ENCODE measurements at places on chromosomes 2 and 18. TPM values are rescaled to one million over a fixed set of nuclear protein-coding genes. Genes with fewer than 3 reads are reported as not detected.

DSG2 gene
- 39.9 TPM for total RNA-seq

RAB31 gene
- 91.6 TPM for total RNA-seq

CAPN14 gene
- not detected for total RNA-seq

DYNC1I2 gene
- 102 TPM for total RNA-seq

CLEC4F gene
- not detected for total RNA-seq

GALNT3 gene
- 4.5 TPM for total RNA-seq

DSC3 gene
- total RNA-seq, result not detected

REG1B gene
- total RNA-seq, result not detected

TMEM198 gene
- 0.68 TPM for total RNA-seq

AQP12A gene
- total RNA-seq, result not detected

HMSD gene
- total RNA-seq, result not detected

ATP8B1 gene
- 8.6 TPM for total RNA-seq

MBD5 gene
- total RNA-seq, result 35.0 TPM

NT5C1B gene
- total RNA-seq, result not detected

SRD5A2 gene
- not detected for total RNA-seq

RASGRP3 gene
- total RNA-seq, result 40.6 TPM

REEP1 gene
- 0.17 TPM for total RNA-seq

APCDD1 gene
- 191 TPM for total RNA-seq

SIX3 gene
- total RNA-seq, result not detected

NEURL3 gene
- not detected for total RNA-seq

METTL4 gene
- total RNA-seq, result 8.0 TPM

CHRND gene
- not detected for total RNA-seq

C2orf81 gene
- 0.88 TPM for total RNA-seq

GALNT14 gene
- total RNA-seq, result 0.85 TPM

UNC80 gene
- total RNA-seq, result under 0.01 TPM

FN1 gene
- total RNA-seq, result 80.4 TPM

OTOS gene
- not detected for total RNA-seq

MALL gene
- 7.3 TPM for total RNA-seq

HRH4 gene
- 0.44 TPM for total RNA-seq

UBR3 gene
- 80.7 TPM for total RNA-seq

MAP3K19 gene
- total RNA-seq, result not detected

KIAA2012 gene
- total RNA-seq, result not detected

SH3RF3 gene
- 9.5 TPM for total RNA-seq

DSG4 gene
- total RNA-seq, result not detected

SMYD5 gene
- total RNA-seq, result 13.5 TPM

EPHA4 gene
- 52.0 TPM for total RNA-seq

SERPINB2 gene
- total RNA-seq, result not detected

TSPYL6 gene
- not detected for total RNA-seq

SPIRE1 gene
- total RNA-seq, result 26.4 TPM

CENPA gene
- total RNA-seq, result 1.7 TPM

ESPNL gene
- not detected for total RNA-seq

RAB27B gene
- total RNA-seq, result 0.19 TPM

RFX8 gene
- 1.0 TPM for total RNA-seq

C2orf66 gene
- not detected for total RNA-seq

ERBB4 gene
- 0.66 TPM for total RNA-seq

CCDC68 gene
- total RNA-seq, result 17.5 TPM

CSRNP3 gene
- 1.1 TPM for total RNA-seq

PMAIP1 gene
- total RNA-seq, result 1.4 TPM

ASTL gene
- not detected for total RNA-seq

ALPG gene
- total RNA-seq, result not detected

SERPINB11 gene
- total RNA-seq, result not detected

UGT1A3 gene
- total RNA-seq, result not detected

SLC11A1 gene
- total RNA-seq, result 103 TPM

PRSS56 gene
- total RNA-seq, result not detected

HOXD12 gene
- total RNA-seq, result not detected

TBR1 gene
- total RNA-seq, result not detected

DGUOK gene
- total RNA-seq, result 50.1 TPM

PPP4R1 gene
- total RNA-seq, result 96.0 TPM

All from subcutaneous adipose tissue (tissue), 4 donors.